ENCODE measurements at places on chromosomes 5 and 9.

GRCh38 chr5:115977988-115978387 lies 15.7 kb downstream of the LVRN start:
- no peak for DNase-seq

- DNase-seq = no peak
Observed at GRCh38 chr5:11588803-11589202, 315.4 kb downstream of the CTNND2 start.

DNA sequence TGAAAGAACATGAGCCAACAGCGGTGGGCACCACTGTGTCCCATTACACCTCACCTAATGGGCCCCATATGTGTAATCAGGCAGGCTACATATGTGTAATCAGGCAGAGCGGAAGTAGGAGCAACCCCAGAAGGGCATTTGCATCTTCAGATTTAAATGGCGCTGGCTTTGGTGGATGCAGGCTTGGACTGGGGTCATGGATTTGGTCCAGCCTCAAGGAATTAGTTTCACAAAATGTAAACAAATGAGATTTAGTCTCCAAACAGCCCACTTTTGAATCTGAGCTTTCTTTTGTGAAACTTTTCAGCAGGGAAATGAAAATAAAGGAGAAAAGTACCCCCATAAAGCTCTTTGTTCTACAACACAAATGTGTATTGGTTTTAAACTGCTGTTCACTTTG lies 161.3 kb downstream of the LPAR1 start:
- DNase-seq = no peak

- no peak for DNase-seq
Observed at GRCh38 chr9:114860187-114860586, 54.3 kb upstream of the TNFSF15 start.

- DNase-seq = no peak
Observed at GRCh38 chr5:175816348-175816747, 55.0 kb upstream of the CPLX2 start.

DNA sequence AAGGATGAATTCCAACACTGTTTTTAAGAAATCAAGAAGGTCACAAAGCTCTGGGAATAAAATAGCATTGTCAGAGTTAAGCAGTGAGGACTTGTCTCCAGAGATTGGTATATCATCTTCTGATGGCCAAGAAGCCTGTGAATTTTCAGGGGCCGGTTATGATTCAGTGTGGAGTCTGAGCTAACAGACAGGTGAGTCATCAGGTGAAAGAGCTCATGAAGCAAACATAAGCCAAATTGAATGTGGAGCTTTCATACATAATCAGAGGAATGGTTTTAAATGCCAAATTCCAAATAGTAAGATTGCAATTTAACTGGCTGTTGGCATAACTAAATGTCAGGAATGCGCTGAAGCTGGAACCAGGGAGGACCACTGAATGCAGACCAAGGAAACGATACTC lies 494.2 kb downstream of the MTRR start:
- DNase-seq = no peak

- no peak for DNase-seq
Observed at GRCh38 chr5:121273833-121274433, 577.7 kb upstream of the FTMT start.

GRCh38 chr5:167233507-167234220 lies 1057.8 kb upstream of the WWC1 start:
- DNase-seq = no peak

- DNase-seq = no peak
Observed at GRCh38 chr5:67093279-67093678, 103.3 kb downstream of the CD180 start.

GRCh38 chr5:83354958-83355357 lies 116.6 kb upstream of the VCAN start:
- DNase-seq = no peak

DNA sequence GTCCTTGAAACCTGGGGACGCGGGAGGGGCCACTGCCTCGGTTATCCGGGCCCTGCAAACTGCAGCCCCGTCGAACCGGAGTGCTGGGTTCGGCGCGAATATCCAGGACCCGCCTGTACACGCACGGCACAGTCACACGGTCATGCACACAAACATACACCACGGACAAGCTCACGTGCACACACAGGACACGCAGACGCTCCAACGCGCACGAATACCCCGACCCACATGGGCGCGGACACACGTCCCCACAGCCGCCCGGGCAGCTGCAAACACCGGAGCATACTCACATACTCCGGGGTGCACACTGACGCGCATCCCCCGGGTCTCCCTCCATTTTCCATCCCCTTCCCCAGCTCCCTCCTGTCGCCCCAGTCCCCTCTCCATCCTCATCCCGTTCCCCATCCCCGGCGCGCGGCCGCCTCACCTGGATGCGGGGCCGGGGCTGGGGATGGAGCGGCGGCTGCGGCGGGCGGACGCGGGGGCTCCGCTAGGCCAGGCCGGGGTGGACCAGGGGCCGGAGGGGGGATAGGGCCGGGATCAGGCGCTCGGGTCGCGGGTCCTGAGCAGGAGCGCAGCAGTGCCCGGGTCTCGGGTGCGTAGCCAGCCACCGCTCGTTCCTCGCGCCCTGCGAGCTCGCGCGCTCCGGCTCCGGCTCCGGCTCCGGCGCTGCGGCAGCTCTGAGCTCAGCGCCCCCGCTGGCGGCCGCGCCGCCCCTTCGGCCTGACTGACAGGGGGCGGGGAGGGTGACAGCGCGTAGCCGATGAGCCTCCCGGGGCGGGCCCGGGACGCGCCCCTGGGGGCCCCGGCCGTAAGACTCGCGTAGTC lies at the start of the genes EIF4E1B and SNCB:
Gene EIF4E1B, plus strand, starts transcription at position 823 of the 828 bp plus-strand sequence. CDS start 12,113 bp downstream, outside the sequence.
Gene SNCB, minus strand, starts transcription at position 682 of the 828 bp plus-strand sequence. CDS start 880 bp downstream, outside the sequence.
- DNase-seq = peak; percentile 34

DNA sequence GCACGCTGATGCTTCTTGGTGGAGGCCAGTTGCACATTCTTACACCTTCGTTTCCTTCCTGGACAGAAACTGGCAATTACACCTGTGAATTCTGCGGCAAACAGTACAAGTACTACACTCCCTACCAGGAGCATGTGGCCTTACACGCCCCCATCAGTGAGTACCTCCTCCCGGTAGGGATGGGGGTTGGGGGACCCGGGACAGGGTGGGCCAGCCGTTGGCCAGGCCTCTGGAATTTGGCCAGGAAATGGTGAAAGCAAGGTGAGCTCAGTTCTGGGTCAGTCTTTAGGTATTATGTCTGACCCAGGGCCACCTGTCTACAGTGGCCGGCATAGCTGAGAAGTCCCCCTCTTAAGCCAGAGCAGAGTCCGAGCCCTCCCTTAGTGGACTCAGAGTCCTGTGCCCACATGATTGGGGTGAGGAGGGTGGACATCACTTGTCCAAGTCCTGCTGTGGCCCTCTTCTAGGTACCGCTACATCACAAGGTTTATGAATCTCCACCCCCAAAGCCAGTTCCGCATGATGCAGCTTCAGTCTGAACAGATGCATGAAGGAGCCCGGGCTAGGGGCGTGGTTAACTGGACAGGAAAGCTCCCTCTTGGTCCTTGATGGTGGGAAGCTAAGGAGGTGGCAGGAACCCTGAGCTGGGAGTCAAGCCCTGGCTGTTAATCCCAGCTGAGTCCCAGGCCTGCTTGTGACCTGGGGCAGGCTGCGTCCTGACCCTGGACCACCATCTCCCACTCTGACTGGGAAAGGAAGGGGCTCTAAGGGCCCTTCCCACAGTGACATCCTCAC lies 61.3 kb downstream of the AMBP start:
- no peak for DNase-seq

DNA sequence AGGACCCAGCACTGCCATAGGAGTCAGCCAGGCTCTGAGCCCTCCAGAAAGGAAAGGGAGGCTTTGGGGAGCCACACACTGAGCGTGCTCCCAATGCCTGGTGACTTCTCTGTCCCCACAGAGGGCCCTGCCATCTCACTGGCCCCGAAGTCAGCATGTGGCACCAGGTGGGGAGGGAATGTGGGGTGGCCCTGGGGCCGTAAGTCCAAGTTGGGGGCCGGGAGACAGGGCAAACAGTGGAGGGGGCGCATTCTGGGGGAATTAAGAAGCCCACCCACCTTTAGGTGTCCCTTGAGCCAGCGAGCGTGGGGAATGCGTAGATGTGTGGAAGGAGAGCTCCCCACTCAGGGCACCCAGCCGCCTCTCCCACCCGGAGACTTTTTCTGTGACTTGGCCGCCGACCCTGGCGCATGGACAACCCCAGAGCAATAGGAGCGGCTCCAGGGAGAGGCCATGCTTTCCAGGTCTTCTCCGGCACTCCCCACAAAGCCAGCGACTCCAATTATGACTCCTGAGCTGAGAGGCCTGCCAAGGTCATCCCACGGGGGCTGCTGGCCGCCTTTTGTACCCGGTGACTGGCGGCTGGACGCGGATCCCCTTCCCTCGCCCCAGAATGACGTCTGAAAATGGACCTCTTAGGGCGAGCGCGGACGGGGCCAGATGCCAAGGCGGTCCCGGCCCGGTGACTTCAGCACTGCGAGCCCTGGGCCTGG lies 9.8 kb downstream of the IRX1 start:
- DNase-seq = no peak

GRCh38 chr9:128203707-128204551 lies 750 bp downstream of the DNM1 start:
- no peak for DNase-seq

- peak; percentile 24 for DNase-seq
Observed at GRCh38 chr9:27572566-27572917, 739 bp downstream of the C9orf72 start.

GRCh38 chr5:6950250-6950649 lies 237.0 kb downstream of the TENT4A start:
- DNase-seq = no peak

DNA sequence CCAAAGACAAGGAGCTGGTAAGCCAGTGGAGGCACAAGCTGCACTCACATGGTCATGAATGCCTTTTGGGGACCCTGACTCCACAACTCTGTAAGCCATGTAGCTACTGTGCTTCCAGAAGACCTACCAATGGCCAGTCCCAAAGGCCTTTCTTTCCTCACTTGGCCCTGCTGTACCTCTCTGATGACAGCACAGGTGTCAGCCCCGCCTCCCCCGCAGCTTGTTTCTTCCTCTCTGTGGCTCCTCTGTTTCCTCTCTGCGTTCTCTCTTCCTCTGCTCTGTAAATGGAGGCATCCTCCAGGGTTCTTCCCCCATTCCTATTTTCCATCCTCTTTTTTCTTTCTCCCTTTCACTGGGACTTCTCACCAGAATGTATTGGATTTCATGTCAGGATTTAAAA lies 26.7 kb downstream of the SH3TC2 start:
- DNase-seq = no peak

DNA sequence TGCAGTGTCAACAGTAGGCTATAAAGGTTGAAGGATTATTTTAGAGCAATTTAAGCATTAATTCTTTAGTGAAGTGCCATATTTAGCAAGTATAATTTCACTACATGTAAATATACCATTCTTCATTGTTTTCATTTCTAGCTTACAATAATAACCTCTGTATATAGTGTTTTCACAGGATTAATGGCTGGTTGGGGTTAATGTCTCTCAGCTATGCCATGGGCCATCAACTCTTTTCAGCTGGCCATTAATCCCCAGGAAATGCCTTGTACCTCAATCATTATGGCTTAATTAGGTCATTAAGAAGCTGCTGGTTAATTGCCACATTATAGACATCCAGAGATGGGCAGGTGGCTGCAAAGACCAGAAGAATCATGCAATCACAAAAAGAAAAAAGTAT lies 715.1 kb downstream of the MAT2B start:
- no peak for DNase-seq

DNA sequence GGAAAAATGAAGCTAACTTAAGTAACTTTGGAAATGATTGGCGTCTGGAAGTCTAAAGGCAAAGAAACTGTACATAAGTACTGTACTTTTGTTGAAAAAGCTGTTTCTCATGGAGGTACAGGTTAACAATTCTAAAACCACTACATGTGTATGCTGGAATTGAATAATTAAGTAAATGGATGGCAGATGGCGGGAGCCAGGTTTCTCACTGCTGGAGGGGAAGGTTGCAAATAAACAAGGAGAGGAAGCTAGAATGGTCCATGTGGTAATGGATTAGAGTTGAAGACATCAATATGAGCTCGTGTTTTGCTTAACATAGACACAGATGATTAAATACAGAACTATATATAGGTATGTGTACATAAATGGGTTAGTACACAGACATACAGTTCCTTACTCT lies 43.2 kb upstream of the ASTN2 start:
- no peak for DNase-seq

DNA sequence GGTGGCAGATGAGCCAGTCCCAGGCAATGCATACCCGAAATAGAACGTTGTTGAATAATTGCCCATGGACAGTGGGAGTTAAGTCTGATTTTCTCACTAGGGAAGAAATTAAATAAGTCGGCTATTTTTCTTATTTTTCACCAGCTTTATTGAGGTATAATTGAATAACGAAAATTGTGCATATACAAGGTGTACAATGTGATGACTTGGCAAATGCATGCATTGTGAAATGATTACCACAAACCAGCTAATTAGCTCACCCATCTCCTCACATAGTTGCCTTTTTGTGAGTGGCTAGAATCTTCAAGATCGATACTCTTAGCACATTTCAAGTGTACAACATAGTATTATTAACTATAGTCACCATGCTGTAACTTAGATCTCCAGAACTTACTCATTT lies 249.6 kb downstream of the ROR2 start:
- no peak for DNase-seq

DNA sequence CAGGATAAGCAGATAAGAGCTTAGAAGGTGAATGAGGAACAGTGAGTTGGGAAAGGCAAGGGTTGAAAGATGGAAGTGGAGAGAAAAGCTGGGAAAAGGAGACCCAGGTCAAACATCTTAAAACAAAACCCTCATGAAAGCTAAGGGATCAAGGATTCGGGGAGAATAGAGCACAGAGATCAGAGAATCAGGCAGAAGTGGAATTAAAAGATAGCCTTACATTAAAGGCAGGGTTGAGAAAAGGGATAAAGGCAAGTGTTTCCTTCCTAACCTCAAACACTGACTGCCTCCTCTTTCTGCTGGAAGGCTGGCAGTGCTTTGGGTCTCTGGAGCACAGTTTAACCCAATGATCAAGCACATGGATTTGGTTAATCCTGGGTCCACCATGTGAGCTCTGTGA lies 28.7 kb upstream of the ACTBL2 start:
- DNase-seq = no peak

DNA sequence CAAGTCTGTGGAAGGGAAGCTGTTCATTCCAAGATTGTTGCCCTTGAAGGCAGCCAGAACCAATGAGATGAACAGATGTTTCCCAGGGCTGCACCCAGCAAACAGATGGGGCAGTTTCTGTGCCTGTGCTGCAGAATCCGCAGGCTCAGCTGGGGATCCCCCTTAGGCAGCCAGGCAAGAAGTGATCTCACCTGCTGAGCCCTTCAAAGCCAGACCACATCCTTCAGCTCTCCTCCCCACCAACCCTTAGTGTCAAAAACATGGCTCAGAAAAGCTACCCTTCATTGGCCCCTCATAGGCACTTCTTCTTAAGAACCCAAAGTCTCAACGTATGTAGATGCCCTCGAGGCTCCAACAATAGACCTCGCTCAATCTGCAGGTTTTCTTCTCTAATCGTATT lies 626.7 kb downstream of the CCDC171 start:
- peak; percentile 4 for DNase-seq

DNA sequence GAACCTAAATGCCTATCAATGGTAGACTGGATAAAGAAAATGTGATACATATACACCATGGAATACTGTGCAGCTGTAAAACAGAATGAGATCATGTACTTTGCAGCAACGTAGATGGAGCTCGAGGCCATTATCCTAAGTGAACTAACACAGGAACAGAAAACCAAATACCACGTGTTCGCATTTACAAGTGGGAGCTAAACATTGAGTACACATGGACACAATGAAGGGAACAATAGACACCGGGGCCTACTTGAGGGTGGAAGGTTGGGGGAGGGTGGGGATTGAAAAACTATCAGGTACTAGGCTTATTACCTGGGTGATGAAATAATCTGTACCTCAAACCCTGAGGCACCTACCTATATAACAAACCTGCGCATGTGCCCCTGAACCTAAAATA lies 22.4 kb upstream of the DEPDC1B start:
- no peak for DNase-seq
